Cardiac muscle cell (in vitro differentiated cells and primary cell): ENCODE measurements at places on chromosomes 16 and 17.

GRCh38 chr17:48915459-48916282 lies 7.5 kb downstream of the UBE2Z start:
- no peak for DNase-seq

DNA sequence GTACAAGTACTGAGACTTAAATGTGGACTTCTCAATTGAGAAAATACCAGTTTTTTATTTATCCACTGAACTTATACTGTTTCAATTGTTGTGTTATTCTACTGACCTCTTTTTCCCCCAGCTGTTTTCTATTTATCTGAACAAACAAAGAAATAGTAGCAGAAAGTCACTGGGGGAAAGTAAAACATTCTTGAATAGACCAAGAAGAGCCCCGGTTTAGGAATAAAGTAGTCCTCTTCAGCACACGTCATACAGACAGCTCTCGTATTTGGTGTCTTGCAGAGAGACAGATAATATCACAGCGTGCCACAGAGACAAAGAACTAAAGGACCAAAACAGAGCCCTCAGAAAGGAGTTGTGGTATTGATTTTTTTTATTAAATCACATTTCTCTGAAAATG lies 1159.1 kb upstream of the CDH8 start:
- DNase-seq, result no peak

DNA sequence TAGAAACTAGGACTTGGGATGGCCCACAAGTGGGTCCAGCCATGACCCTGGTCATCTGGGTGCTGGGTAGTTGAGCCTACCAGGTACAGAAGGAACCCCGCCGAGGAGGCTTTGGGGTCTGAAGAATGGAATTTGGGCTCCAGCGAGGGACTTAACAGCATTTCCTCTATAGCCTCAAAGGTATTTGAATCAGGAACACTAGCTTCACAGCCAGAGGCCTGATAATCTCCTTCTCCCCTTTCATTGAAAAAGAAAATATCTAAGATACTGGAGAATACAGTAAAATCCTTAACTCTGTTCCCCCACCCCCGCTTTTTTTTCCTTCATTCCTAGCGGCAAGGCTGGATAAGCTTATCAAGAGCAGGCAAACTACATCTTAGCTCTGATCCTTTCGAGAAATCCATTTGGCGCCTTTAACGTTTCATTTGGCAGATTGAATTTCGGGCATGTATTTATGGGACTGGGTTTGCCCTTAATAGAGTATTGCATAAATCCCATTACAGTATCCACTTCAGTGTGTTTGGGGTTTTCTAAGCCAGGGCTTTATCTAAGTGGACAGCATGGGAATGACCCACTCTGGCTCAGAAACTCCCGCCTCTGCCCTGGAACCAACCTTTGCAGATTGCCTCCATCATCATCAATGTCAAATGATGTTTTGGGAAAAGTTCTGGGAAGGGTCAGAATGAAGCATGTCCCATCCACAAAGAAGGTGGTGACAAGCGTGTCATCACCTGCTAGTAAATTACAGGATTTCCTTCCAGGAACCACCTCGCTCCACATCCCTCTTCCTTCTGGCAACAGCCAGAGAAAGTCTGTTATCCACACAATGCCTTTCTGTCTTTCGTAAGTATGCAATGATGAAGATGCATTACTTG lies 36.9 kb downstream of the XYLT1 start:
- peak; percentile 67 for DNase-seq

DNA sequence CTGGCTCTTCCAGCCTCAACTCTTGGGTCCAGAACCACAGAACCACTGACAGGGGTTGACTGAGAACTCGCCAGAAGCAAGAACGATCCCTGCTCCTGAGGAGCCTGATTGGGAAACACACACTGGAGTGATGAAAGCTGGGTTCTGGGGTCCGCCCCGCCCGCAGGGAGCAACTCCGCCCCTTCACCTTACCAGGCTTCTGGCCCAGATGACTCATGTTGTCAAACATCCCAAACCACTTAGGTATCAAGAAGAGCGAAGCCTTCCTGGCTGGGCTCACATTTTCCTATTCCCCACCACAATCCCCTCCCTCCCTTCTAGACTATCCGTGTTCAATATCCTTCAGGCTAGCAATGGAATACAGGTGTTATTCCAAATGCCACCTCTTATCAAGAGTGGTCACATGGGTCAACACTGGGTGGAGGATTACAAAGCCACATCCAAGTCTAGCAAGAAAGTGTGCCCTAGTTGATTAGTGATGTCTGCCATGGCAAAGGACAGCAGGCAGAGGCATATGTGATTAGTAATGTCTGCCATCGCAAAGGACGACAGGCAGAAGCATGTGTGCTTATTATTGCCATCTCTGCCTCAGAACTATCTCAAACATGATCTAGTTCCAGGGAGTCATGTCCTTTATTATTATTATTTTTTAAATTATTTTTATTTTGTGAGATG lies 70.5 kb downstream of the TIMM22 start:
- peak; percentile 68 for DNase-seq

DNA sequence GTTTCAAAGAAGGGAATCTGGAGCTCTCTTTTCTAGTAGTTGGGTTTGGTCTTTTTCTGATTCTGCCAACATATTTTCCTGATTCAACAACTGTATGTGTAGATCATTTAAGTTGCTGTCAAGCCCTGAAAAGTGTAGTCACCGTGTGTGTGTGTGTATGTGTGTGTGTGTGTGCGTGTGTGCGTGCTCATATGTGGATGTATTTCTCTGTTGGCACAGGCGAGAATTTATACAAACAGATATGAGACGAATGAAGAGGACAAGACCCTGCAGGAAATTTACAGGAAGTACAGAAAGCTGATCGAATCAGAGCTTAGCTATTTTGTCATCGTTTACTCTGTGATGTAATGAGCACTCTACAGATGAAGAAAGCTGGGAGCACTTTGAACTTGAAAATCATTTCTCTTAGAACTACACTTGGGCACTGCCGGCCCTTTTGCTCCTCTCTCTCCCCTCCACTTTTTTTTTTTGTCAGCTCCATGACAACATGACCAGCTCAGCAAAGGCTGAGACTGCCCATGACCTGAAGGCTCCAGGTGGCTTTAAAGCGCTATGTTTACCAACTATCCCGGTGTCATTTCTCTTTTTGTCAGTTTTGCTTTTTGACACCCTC lies 11.2 kb downstream of the FBXO39 start:
- DNase-seq, result peak; percentile 20

DNA sequence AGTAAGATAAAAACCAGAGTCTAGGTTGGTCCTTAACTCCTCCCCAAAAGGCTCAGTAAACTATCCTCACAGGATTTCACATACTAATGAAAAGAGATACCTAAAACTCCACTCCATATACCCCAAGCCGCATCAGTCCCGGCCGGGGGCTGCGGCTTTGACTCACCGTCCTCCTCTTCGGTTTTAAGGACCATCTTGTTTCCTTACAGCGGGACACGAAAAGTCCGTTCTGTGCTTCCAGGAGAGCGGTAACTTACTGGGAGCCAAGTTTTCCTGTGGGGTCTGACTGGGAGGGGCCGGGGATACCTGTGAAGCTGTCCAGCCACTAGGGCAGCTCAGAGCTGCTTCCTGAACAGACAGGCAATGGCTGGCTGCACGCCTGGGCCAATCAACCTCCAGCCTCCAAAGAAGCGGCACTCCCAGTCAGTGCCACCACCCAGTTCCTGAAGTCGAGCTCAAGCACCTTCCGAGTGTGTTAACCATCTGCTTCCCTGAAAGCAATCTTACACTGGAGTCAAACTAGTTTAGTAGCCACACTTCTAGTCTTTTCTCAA lies 45.5 kb downstream of the CYTH1 start:
- peak; percentile 48 for DNase-seq

DNA sequence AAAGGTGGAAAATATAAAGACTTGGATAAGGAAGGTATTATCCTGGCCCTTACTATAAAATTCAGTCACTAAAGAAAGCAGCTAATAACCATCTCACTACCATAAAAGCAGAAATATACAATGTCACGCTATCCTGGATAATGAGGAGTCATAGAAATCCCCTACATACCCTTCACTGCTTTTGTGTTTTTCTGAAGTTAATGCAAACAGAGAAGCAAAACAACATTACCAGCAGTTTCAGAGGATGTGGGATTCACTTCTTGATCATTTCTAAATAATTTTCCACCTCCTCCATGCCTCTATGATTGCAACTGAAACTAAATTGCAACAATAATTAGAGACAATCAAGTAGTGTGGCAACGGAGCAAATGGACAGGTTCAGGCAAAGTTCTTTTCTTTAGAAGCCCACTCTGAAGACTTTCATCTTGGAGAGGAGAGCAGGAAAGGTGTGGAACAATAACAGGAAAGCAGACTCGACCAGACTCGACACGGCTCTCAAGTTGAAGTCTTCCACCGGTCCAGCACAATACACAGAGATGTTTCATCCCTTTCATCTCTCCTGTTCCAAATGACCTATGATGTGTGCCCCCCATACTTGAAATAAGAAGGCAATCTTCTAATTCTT lies 10.2 kb downstream of the CYTH1 start:
- no peak for DNase-seq

- DNase-seq, result peak; percentile 76
Observed at GRCh38 chr17:34420254-34420766, 57.3 kb upstream of the CCL1 start.

- DNase-seq, result no peak
Observed at GRCh38 chr16:68354816-68355215, 44.0 kb downstream of the PRMT7 start.
